ENCODE measurements at places on chromosomes 6 and 20.

DNA sequence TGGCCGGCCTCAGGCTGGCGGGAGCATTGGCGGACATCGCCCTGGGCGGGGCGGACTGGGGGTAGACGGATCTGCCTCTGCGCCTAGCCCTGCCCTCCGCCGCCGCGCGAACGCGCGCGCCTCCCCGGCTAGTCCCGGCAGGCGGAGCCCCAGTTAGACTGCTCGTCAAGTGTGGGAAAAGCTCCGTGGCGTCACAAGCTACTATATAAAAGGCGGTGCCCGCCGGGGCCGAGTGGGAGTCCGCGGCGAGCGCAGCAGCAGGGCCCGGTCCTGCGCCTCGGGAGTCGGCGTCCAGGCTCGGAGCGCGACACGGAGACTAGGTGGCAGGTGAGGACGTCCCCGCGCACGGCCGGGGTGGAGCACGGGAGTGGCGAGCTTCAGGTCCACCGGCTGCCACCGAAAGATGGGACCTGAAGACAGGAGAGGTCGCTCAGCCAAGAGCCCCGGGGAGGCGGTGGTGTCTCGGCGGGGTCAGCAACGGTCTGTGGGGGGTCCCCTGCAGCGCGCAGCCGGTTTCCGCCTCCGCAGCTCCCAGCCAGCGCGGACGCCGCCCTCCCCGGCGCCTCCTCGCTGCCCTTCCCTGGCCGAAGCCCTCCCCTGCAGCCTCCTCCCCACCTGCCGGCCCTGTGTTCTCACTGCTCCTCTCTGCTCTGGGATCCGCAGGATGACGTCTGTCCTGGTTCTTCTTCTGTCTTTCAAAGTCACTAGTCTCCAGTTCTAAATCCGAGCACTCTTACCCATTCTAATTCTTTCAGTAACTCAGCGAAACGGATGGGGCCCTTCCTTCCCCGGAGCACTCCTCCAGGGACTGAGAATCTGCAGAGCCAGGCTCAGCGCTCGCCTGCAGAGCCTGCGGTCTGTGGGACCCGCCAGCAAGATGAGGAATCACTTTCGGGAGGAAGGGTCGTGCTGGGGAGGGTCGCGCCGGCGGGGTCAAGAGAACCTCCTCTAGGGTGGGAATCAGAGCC, 4.3 kb upstream of the RIPK1 start:
- DNase-seq, result no peak

DNA sequence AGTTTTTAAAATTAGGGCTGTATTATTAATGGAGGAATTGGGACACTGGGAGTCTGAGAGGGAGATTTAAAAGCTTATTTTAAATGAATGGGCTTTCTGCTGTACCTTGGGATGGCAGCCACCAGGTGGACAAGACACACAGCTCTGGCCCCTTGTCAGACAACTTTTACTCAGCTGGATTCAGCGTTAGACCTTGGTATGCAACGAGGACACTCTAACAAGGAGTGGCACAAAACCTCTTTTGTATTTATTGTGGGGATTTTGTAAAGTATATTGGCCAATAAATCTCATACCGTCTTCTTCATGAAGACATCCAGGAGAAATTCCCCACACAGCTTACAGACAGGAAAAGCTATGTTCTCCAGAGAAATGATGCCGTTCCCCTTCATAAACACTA, 105.7 kb downstream of the LCA5 start:
- DNase-seq, result no peak

DNA sequence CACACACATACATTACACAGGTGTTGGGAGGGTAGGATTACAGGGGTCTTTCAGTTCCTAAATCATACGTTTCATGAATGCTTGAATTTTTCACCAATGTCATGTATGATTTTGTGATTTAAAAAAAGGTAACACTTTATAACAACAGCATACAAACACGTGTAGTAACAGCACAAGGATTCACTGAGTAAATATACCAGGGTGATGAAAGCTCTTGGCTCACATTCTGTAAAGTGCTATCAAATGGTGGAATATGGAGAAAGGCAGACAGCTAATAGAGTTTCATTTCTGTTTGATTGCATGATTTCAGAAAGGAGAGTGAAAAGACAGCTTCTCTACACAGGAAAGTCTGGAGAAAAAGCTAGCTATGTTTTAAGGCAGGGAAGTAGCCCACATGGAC, 231.9 kb downstream of the CD83 start:
- DNase-seq, result no peak

DNA sequence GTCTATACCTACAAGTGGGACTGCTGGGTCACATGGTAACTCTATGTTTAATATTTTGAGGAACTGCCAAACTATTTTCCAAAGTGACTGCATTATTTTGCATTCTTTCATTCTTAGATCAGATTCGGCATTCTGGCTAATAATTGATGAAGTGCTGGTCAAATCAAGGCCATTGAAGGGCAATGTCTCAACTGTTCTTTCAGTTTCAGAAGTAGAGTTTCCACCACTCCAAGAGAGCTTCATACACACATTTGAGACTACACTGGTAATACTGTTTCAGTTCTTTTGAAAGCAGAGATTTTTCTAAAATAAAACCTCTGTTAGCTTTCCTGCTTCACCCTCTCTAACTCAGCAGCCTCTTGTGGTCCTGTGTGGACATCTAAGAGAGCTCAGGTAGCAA, 154.5 kb downstream of the CFAP61 start:
- no peak for DNase-seq

- no peak for DNase-seq
Observed at GRCh38 chr20:35652641-35653429, 11.9 kb downstream of the CPNE1 start.

DNA sequence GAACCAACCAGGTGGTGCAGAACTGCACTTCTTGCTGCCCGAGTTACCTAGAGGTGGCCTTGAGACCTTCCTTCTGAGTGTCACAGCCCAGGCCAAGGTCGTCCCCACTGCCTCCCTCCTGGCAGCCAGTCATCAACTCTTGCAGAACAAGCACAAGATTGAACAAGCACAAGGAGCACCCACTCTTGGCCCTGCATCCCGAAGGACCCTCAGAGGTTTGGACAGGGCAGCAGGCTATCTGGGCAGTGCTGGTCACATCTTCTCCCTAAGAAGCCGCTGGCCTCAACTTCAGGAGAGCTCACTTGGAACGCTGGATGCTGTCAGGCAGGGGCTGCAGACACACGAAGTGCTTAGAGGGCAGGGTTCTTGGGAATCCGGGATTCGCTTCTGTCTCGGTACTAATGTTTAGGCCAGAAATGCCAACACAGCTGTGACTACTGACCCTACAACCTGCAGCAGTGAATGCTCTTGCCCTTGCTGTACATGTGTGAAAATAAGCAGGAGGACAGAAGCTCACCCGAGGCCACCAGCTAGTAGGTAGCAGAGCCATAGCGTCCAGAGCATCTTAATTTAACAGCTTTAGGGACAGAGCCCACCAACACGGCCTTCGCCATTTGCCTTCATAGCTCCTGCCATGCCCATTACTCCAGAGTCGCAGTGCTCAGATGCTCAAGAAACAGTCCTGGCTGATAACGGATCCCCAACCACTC, 4.0 kb upstream of the ACSS1 start:
- DNase-seq, result no peak

DNA sequence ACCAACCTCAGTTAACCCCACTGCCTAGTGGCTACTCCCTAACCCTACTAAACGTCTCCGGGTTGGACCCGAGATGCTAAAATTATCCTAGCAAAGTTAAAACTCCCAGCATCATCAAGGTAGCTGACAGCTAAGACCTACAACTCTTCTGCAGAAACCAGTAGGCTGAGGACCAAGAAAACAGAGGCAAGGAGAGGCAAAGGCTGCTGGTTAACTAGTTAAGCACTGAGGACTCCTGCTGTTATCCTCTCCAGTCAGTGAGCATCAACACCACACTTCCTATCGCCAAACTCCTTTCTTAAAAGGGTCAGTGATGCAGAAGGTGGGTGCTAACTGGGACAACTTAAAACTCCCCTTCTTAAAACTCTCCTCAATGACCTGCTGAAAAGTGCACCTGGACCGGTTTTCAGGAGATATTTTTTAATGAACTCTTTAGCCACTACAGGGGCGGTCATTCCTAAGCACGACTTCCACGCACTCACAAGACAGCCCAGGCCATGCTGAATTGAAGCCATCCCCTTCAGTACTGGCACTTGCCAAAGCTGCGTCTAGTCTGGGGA, 1.7 kb downstream of the TRERF1 start:
- no peak for DNase-seq

DNA sequence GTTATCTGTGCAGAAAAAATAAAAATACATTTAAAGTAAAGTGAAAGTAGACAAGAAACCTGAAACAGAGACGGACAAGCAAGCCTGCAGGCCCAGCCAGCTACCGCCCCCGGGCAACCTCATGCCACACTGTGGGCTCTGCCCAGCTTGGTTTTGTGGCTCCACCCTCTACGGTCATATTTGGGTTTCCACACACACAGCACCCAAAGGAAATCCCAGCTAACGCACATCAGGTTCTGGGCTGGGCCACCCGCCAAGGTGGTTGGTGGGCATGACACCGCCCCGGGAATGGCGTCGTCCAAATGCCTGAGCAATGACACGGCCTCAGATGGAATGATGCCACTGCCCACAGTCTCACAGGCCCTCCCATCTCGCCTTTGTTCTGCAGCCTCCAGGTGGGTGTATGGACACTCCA, 22.9 kb downstream of the FAM110A start:
- no peak for DNase-seq

DNA sequence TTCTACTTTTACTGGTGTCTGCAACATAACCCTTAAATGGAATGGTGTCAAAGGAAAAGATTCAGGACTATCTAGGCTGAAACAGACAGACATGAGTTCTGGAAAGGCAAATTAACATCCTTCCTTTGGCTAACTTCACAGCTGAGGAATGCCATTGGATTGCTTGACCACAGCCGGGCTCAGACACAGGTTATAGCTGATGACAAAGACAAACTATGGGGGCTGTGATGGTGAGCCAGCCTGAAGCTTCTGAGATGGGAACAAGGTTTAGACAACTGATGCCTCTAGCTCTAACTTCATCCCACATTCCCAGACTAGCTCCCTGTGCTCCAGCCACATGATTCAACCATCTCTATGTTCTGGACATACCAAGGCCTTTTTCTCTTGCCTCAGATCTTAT, 15.3 kb downstream of the POLR1C start:
- no peak for DNase-seq

DNA sequence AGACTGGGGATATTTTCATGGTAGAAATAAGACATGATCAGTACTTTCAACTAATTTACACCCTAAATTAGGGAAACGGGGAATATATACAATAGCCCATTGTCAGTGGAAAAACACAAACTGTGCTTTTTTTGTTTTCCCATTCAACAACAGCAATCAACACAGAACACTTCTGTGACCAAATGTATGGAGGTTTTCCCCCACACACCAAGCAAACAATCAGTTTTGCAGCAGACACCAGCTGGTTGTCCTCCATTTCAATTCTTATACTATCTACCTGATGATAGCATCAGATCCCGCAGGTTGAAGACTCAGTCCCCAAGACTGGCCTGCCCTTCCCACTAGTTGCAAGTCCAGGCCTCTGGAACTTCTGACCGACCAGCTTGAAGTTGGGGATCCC, 4.5 kb downstream of the HINT3 start:
- DNase-seq, result no peak

All from NT2/D1 (cell line).